ENCODE measurements at places on chromosomes 11 and 22.

DNA sequence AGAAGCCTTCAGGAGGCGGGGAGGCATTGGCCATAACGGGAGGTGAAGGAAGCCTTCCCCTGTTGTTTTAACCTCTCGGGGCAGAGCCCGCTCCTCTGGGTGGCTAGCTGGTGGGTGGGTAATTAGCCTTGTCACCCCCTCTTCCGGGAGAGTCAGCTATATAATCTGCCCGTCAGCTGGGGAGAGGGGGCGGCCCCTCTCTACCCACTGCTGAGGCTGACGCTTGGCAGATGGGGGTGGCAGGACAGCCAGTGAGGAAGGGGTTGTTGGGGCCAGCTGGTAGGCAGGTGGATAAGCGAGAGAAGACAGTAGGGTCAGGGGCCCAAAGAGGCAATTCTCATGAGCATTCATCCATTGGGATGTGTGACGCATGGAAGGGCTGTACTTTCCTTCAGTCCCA is 33.0 kb upstream of the SYT7 start:
- no peak for DNase-seq

GRCh38 chr11:117170210-117170609 is 8.3 kb upstream of the SIDT2 start:
- DNase-seq, result no peak

GRCh38 chr11:79150320-79150719 is 290.5 kb downstream of the TENM4 start:
- DNase-seq, result no peak

- DNase-seq, result no peak
Observed at GRCh38 chr11:64224151-64224890, 1.7 kb downstream of the TRPT1 start.

GRCh38 chr11:1237128-1237580 is 14.3 kb downstream of the MUC5B start:
- no peak for DNase-seq

DNA sequence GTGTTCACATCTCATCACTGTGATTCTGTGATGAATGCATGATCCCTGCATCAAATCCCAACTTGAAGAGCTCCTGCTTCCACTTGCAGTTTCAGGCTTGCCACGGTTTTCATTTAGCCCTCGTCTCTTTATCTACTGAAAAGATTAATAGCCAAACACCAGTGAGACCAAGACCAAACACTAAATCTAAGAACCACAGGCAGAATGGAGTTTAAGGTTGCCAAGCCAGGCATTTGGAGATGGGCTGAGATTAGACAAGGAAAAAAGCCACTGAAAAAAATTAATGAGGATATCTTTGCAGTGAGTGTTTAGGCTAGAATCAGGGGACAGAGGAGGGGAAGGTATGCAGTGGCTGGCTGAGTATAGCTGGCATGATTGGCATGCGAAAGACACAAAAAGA is 227.2 kb upstream of the BLID start:
- DNase-seq, result no peak

DNA sequence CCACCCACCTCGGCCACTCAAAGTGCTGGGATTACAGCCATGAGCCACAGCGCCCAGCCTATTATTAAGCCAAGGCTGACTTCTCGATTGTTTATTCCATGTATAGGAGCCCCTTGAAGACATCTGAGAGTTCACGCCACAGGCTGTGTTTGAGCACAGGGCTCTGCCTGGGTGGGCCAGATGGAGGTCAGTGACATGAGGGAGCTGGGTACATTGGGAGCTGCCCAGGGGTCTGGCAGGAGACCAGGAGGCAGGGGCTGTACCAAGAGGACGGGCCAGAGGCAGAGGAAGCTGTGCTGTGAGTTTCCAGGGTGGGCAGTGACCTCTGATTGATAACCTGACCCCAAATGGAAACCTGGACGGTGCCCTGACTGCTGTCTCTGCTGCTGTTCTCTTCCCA is 5.4 kb downstream of the LMF2 start:
- no peak for DNase-seq

- no peak for DNase-seq
Observed at GRCh38 chr11:111527279-111527678, 12.7 kb downstream of the HOATZ start.

GRCh38 chr22:29146091-29146560 is 59.6 kb upstream of the EMID1 start:
- DNase-seq, result peak; percentile 12

- DNase-seq, result no peak
Observed at GRCh38 chr11:130244848-130245247, 69.9 kb downstream of the ZBTB44 start.

- DNase-seq, result no peak
Observed at GRCh38 chr11:35210876-35211546, 72.0 kb downstream of the CD44 start.

- no peak for DNase-seq
Observed at GRCh38 chr22:17980638-17981051, 43.7 kb downstream of the MICAL3 start.

DNA sequence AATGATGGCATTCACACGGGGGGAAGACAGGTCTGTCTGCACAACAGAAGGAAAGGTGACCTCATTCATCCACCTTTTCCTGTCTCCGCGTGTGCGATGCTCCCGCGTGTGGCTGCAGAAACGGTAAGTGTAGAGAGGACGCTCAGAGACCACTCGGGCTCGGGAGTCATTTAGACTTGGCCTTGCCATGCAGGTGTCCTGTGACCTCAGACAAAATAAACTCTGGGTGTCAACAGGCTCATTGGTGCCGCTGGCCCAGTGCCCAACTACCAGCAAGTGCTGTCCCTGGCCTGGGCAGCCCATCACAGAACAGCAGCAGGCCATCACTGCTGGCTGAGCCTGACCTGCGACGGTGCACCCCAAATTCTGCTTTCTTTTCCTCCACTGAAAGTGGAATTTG is 48.1 kb upstream of the ARFGAP3 start:
- no peak for DNase-seq

- DNase-seq, result no peak
Observed at GRCh38 chr11:47152126-47152952, 24.3 kb downstream of the ARFGAP2 start.

DNA sequence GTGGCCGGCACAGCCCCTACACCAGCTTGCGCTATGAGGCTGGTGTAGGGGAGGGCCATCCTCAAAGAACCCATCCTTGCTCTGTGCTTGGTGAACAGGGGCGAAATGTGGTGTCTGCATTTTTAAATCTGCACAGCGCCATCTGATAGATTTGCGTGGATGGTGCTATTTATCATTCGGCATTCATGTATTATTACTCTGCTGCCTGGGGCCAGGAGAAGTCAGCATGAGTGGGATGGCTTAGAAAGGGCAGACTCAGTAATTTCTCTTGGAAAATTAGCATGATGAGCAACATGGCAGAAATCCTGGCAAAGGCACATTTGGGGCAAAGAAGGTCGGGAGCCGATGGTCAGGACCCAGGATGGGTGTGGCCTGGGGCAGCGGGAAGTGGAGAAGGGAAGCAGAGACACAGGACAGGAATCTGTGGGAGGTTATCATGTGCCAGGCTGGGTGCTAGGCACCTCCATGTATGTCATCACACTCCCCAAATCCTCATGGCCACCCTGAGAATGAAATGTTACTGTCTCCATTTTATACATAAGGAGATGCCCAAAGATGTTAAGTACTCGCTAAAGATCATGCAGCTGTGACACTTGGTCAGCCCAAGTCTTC is 149.0 kb downstream of the CEP164 start:
- DNase-seq, result no peak

DNA sequence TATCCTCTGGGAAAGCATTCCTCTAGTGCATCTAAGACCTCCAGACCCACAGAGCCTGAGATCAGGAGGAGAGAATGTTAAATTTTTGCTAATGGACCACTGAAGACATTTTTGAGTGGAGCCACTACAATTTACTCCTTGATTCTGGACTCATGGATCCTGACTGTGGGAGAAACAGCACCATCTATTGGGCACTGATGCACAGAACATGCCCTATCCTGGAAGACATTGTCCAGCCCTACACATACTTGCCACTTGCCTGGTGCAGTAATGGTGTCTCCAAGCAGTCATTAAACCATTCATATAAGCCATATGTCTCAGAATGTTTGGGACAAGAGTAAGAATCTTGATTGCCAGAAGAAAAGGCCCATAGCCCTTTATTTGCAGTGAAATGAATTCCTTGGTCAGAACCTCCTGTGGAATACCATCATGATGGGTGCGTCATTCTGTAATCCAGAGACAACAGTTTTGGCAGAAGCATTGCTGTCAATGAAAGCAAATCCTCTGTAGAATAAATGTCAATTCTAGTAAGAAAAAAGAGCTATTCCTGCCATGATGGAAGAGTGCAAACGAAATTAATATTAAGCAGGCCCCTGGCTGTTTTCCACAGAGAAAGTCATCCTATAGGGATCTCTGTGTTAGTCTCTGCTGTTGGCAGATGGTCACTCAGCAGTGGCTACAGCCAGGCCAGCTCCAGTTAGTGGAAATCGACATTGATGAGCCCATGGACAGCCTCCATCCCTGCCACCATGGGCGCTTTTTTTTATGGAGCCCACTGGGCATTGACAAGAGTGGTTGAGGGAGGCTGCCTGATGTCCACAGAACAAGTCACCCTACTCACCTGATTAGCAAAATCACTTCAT is 43.5 kb downstream of the GGTLC2 start:
- peak; percentile 32 for DNase-seq

DNA sequence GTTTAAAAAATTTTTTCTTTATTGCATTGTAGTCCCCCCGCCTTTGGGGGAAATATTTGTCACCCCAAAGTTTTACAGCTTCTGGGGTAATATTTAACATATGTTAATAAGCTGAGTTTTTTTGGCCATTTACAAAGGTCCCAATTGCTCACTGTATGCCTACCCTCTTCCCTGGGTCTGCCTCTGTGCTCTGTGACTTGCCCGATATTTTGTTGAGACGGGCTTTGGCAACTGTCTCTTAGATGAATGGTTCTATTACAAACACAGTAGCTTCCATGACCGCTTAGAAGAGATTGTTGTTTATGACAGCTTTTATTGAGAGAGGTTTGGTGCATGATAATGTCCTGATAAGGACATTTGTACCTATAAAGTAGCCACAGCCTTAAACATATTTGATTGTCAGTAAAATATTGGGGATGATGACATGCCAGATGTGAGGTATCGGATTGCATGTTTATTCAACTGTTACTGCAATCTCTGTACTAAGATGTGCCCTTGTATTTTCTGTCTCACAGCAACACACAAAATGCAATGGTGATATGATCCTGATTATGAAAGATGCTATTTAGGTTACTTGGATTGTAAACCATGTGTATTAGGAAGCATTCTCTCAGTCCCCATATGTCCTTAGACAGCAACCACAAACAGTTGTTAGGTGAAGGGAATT is 103.1 kb downstream of the TEAD1 start:
- DNase-seq, result no peak

GRCh38 chr11:95863486-95864140 is 60.3 kb downstream of the MTMR2 start:
- no peak for DNase-seq

GRCh38 chr11:30172883-30173311 is 57.9 kb upstream of the FSHB start:
- DNase-seq, result no peak

DNA sequence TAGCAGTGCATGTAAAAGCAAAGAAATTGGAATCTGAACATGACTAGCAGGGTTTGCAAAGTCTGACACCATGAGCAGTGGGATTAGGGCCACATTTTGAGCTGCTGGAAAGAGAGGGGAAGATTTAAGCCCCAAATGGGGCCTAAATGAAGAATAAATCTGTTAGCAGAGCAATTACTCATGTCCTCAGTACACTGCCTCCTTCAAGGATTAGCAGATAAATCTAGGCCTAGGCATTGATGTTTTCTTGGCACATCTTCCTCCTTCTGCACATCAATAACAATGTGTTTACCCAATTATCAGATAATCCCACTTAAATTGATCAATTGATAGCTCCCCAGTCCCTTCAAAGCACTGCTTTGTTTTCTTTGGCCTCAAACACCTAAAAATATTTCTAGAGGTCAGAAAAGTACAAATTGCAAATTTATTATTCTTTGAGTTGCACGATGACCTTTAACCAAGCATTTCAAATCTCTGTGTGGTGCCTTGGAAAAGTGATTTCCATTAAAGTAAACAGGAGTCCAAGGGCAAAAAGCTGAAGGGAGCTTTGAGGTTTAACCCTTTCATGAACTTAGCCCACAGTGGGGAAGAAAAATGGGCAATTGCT is 514.7 kb upstream of the CHORDC1 start:
- DNase-seq, result no peak

- DNase-seq, result peak; percentile 89
Observed at GRCh38 chr11:128172046-128172878, 415.1 kb downstream of the ETS1 start.

DNA sequence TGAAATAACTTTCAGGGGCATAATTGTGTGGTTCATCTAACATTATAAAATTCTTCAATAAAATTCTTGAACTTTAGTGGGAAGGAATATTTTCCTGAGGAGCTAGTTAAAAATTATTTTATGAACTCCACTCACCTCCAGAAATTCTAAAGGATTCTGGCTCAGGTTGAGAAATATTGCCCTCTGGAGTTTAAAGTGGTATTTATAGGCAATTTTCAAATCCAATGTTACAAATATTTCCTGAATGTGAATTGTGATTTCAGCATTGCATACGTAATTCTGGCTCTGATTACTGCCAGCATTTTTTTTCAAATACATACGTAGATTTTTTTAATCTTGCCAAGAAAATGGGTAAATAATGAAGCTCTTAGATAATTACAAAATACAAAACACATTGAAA is 598.2 kb upstream of the ANO3 start:
- DNase-seq, result no peak

- peak; percentile 53 for DNase-seq
Observed at GRCh38 chr22:46576556-46577367, 39.3 kb upstream of the CELSR1 start.

DNA sequence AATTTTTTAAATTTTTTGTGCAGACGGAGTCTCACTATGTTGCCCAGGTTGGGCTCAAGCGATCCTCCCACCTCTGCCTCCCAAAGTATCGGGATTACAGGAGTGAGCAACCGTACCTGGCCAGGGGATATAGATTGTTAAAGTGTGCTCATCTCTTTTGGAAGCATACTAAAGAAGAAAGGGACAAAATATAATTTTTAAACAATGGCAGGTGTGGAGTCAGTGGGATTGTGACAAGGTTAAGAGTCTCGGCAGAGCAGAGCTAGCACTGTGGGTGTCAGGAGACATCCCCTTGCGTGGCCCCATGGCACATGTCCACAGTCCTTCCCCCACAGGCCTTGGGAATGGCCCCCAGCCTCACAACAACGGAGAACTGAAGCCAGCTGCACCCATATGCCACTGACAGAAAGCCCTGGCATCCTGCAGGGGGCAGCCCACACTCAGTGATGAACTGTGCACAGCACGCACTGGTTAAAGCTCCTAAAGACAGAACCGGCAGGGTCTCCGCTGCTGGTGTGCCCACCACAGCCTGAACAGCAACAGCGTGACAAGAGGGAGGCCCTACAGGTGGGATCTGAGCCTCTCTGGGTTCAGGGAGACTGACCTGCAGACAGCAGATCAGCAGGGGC is 29.9 kb downstream of the SERPIND1 start:
- peak; percentile 64 for DNase-seq

- no peak for DNase-seq
Observed at GRCh38 chr22:33539202-33539901, 380.9 kb downstream of the LARGE1 start.
